Psoas muscle (tissue), 8 donors: ENCODE measurements at places on chromosomes 1 and 21. TPM values are rescaled to one million over a fixed set of nuclear protein-coding genes. Genes with fewer than 3 reads are reported as not detected.

The TESK2 gene
- 2.2 TPM for total RNA-seq

The OR10J1 gene
- total RNA-seq: not detected

The PIGC gene
- total RNA-seq: 10.8 TPM

The SPATA45 gene
- total RNA-seq: not detected

The VWA5B1 gene
- total RNA-seq: 0.12 TPM

The MX2 gene
- 3.2 TPM for total RNA-seq

The SETSIP gene
- total RNA-seq: not detected

The MARCKSL1 gene
- total RNA-seq: 9.5 TPM

The LYPD8 gene
- not detected for total RNA-seq

- DNase-seq: no peak
Measured at GRCh38 chr1:177770096-177770495, 199.8 kb downstream of the SEC16B start.

DNA sequence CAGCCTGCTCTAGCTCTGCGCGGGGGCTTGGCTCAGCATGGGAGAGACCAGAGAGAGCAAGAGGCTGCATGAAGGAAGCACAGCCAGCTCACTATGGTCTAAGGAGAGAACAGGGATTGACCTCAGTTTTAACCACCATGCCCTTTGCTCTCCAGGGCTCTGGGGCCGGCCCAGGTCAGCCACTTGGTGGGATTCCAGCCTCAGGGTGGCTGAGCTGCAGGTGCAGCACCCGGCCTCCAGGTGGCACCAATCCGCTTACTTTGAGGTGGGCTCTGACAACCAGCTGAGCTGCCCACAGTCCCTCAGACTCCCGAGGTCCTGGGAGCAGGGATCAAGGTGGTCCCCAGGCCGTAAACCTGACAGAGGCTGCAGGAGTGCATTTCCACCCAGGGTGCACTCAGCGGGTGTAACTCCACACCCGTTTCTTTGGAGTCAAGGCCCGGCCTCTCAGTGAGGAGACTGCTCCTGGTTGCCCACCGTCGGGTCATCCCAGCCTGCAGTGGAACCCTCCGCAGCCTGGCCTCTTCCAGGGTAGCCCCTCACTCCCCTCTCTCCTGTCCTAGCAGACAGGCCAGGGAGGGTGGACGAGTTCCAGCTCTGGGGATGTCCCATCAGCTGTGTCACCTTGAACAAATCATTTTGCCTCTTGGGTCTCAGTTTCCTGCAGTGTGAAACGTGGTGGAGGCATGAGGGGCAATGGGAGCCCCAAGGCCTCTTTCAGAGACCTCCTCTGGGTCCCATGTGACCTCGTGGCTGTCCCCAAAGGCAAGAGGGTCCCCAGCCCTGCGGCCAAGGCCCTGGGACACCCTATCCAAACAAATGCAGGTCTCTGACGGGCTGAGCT is 607 bp upstream of the LGR6 start:
- peak; percentile 51 for DNase-seq

DNA sequence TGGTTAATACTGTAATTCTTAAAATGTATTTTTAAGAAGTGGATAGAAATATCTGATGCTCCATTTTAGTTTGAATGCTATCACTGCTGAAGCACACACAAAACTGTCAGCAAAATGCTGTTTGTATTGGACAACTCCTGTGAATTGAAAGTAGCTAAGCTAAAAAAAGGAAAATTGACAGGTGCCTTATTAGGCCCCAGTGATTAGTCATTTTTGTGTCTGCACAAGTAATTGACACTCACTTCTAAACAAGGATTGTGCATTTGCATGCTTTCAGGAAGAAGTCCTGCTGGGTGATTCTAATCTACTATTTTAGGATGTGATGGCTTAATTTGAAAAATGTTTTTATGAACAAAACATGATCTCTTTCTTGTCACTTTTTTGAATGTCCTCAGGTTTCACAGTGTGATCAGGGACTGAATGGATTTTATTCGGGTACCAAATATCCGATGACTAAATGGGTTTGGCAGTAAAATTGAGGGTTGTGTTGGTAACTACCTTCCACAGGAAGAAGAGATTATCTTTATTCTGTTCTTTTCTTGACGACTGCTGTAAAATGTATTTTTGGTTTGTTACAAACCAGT is 13.0 kb upstream of the MAP3K7CL start:
- no peak for DNase-seq

GRCh38 chr1:54124472-54124871 is 28.3 kb downstream of the CDCP2 start:
- no peak for DNase-seq

GRCh38 chr21:42766739-42767560 is 112.4 kb downstream of the WDR4 start:
- DNase-seq: no peak

- DNase-seq: no peak
Measured at GRCh38 chr1:170674239-170674638, 10.3 kb downstream of the PRRX1 start.

- DNase-seq: no peak
Measured at GRCh38 chr1:206885341-206886060, 11.7 kb upstream of the IL24 start.

DNA sequence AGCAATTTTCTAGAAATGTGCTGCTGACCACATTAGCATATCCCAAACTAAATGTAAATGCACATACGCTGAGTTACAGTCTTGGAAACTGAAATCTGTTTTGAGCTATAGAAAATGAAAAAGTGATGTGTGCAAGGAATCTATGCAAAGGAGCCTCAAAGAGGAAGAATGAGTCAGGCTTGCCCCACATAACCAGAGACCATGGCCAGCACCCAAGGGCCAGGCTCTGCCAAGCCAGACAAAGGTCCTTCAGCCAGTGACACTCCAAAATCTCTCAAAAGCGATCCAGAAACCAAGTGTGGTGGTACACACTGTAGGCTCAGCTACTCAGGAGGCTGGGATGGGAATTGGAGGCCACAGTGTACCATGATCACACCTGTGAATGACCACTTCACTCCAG is 195.2 kb downstream of the TOMM20 start:
- DNase-seq: peak; percentile 88

DNA sequence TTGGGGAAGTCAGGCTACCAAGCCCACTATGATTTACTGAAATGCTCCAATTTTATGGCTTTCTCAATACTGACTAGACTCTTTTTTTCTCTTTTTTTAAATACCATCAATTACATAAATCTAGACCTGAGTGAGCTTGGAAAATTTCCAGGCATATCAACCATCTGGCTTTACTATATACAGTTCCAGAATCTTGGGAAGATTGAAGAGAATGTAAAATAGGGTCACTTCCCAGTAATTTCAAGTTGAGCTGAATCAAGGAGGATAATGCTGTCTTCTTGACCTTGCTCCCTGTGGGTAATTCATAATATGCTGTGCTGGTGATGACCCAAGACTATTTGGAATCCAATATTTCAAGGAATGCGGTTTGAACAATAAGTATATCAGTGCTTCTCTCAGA is 108.1 kb downstream of the MAP3K21 start:
- no peak for DNase-seq

GRCh38 chr21:41745971-41746743 is 20.7 kb downstream of the RIPK4 start:
- no peak for DNase-seq

DNA sequence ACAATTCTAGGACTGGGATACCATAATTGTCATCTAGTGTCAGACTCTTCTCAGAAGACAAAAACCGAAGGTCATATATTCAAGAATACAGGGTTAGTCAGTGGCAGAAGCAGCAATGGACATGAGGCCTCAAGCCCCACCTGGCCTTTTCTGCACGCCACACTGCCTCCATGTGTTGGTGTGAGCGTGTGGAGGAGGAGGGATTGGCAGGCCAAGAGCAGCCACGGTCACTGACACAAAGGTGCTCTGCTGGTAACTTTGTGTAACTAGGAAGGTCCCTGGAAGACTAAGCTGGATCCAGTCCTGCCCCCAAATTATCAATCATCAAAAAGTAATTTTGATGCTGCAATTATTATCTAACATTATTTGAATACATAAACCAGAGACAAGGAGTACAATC is 34.9 kb downstream of the HSF2BP start:
- DNase-seq: no peak

- peak; percentile 85 for DNase-seq
Measured at GRCh38 chr1:27858072-27858948, 14.0 kb upstream of the THEMIS2 start.
